RWPE1 (cell line): ENCODE measurements at places on chromosomes 7 and 10.

DNA sequence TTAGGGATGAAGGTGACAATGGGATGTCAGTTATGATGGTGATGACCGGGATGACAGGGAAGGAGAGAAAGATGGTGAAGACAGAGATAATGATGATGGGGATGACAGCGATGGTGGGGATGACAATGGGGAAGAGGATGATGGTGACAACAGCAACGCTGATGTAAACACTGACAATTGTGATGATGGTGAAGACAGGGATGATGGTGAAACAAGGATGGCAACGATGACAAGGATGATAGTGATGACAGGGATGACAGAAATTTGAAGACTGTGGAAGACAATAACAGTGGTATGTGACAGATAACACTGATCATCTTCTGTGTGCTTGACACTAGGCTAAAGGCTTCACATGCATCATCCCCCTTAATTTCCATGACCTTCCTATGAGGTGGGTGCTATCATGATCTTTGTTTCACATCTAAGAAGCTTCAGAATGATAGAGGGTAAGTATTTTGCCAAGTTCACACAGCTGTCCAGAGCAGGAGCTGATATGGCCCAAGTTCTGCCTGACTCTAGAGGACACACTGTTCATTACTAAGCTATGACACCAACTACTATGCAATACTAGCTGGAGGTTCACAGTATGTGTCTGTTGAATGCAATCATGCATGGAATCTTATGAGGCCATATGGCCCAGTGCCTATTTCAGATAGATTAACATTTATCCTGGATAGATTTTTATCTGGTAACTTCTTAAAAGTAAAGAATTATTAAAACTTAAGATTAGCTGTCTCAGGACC is 105.6 kb downstream of the RNLS start:
- DNase-seq = no peak

GRCh38 chr10:26857991-26858706 is 2.6 kb downstream of the ABI1 start:
- no peak for DNase-seq

GRCh38 chr10:43160046-43160920 is 22.0 kb downstream of the CSGALNACT2 start:
- DNase-seq = peak; percentile 26

DNA sequence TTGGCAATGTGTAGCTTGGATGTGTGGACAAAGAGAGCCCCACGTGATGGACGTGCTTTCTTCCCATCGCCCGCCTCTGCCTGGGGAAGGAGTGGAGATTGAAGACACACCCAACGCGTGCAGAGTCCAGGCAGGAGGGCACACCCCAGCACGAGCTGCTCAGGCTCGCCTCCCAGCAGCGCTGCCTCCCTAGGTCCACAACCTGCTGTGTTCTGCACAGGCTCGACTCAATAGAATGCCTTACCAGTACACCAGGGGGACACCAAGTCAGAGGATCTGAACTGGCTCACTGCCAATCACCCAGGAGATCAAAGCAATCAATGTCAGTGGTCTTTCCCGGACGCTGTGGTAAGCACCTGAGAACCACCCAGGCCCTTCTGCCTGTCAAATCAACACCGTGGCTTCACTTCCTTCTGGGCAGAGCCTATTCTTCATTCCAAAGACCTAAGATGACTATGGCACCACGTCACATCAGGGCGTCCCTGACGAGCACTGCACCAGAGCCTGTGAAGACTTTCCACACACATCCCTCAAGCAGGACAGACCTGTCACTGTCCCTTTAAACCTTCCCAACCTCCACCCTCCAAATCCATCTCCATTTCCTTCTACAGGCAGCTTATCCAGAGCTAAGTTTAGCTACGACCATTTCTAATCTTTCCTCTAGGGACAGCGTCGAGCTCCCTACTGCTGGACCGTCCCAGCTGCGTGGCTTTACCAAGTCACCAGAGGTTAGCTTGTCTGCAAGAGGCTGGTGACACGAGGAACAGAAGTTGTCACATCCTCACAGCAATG is 72.3 kb downstream of the AMZ1 start:
- peak; percentile 13 for DNase-seq

GRCh38 chr7:139639563-139639962 is 116.1 kb downstream of the CLEC2L start:
- no peak for DNase-seq

DNA sequence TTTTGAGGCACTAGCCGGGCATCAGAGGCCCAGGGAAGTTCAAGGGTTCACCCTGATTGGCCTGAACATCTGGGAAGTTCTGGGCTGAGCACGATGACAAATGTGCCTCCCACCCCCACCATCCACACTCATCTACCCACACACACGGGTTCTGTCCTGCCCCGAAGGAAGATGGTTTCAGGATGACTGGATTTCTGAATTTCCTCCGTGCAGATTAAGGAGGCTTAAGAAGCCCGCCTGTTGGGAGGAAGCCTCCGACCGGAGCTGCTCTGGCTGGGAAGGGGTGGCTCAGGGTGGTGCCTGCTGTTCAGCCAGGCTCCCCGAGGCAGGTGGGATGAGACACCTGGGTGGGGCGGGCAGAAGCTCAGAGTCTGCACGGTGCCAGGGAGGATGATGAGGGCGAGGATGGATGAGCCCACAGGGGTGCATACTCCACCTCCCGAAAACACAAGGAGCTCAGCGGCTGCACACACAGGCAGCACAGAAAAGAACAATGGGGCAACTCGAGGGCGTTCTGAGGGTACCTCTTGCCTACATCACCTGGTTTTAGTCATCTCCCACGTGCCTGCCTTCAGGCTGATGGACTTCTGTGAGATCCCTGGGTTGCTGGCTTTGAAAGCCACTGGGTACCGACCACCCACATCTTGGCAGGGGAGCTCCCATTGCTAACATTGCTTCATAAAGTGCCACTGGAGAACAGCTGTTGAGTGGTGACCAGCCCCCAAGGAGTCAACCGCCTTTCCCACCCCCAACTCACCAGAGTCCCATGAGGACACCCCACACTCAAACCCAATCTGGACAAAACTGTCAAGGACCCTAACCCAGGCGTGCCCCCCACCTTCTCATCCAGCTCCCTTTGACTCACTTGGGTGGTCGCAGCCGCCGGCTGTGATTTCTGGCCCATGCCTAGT is 41.2 kb downstream of the CALML3 start:
- DNase-seq = peak; percentile 89

- peak; percentile 1 for DNase-seq
These were observed 535 bp downstream of the ASAH2B start for GRCh38 chr10:50740293-50740648.

DNA sequence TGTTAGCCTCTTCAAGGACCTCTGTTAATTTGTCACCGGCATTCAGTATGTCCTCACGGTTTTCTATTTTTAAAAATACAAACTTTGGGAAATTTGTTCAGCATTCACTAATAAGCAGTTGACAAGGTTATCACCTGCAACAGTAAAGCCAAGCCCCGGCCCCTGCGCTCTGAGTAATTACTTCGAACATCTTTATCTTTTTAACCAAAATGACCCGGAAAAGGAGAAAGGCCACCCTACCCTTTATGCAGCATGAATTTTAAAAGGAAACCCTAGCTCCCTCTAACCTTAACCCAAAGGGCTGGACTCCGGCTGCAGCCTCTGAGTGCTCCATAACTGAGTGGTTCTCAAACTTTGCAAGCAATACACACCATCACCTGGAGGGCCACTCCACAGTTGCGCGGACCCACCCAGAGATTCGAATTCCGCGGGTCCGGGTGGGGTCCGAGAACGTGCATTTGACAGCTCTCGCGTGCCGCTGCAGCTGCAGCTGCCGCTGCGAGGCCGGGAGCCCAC is 940 bp downstream of the NSMCE4A start:
- no peak for DNase-seq

DNA sequence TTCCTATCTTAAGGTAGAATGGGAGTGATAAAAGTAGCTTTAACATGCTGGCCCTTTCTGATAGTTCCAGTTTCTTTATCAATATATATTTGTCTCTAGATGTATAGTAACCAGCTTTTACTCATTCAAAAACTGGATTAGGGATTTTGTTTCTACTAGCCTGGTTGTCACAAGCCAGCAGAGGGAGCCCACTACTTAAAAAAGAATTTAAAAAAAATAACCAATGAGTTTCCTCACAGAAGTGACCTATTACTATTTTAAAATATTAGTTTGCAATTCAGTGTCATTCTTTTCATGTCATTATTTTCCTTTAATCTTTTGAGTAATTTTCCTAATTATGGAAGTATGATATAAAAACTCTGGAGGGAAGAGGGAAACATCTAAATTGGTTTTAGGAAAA is 142.1 kb downstream of the PHTF2 start:
- DNase-seq = peak; percentile 34

DNA sequence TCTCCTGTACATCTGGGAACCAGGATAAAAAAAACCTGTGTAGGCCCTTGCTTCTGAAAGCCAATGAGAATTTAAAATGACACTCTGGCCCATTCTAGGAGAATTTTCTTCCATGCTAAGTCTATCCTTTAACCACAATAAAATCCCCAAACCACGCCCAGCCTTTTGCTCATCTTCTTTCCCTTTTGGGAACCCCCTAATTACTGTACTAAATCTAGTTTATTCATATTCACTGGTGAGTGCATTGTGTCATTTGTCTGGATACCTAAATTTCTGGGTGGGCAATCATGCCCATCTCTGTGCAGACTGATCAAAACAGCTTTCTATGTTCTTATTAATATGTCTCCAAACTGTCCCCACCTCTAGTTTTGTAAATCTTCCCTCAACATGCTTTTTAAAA is 11.7 kb upstream of the CDK14 start:
- no peak for DNase-seq

DNA sequence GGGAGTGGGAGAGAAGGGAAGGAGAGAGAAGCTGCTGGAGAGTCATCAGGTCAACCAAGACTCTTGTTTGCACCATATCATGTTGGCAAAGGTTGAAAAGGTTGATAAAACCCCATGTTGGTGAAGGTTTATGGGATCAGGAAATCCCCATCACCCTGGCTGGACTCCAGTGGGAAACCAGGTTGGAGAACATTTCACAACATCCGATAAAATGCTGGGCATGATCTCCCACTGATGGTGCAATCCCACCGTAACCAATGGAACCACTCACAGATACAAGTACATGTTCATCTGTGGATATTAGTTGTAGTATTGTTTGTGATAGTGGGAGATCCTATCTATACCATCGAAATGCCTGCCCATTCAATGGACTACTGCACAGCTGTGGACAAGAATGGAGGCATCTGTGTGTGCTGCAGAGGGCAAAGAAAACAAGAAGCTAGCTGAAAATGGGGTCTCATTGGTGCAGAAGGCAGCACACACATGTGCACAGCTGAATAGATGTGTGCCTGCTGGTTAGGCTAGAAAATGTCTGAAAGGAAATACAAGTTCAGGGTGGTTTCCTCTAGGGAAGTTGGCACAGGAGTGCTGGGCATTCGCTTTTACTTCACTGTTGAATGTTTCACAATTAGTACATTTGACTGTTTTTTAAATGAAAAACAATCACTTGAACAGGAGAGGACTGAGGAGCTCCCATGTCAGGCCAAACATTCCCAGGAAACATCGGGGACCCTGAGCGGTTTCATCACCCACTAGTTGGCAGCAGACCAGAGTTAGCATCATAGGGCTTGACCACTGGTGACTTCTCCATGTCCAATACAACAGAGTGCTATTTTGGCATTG is 80.4 kb upstream of the MGMT start:
- DNase-seq = no peak

GRCh38 chr10:6065406-6065805 is 3.2 kb upstream of the IL2RA start:
- DNase-seq = no peak

GRCh38 chr7:159328096-159328495 is 183.4 kb upstream of the VIPR2 start:
- no peak for DNase-seq

DNA sequence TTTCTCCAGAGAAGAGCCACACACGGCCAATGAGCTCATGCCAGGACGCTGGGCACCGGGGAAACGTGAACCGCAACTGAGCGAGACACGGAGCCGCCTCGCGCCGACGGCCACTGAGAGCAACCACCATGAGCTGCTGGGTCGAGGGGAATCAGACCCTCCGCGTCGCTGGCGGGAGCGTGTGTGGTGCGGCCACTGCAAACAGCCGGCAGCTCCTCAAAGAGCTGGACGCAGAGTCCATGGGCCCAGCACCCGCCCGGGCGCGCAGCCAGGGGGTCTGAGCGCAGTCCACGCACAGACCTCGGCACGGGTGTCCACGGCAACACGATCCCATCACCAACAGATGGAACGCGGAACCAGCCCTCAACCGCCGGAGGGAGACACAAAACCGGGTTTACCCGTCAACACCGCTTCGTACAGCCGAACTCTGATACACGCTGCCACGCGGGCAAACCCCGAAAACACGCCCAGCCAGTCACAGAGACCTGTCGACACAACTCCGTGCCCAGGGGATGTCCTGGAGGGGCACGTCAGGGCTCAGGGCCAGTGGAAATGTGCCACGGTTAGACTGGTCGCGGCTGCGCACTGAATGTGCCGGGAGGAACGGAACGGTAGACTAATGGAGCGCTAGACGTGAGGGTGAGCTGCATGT is 147.1 kb downstream of the ELFN1 start:
- no peak for DNase-seq

DNA sequence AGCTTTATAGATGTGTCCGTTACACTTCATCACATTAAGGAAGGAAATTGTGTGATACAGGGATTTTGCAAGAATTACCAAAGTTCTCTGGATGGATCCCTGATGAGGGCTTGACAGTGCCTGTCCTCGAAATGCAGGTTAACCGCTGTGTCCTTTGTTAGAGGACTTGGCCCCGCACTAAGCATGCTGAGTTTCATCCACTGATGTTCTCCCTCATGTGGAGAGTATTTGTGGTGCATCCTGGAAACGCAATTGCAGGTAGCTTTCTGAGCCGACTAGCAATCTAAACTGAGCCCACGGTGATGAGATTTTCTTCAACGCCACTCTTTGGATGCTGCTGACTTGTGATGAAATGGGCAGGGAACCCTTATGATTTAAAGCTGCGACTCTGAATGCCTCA is 71.9 kb upstream of the STK17A start:
- DNase-seq = no peak

DNA sequence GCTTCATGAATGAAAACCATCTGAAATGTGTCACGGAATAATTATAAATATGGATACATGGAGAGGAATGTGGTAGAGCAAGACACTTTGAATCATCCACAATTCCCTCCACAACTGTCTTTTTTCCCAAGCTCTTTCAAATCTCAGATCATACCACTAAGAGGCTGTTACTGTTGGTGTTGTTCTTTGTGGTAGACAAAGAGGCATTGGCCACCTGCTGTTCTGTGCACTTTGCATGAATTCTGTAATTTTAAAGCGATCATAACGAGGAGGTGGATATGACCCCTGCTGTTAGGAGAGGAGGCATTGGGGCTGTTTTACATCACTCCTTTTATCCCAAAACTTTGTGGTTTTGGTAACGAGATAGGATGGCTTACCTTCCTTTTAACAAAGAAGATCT is 141.2 kb upstream of the KLF6 start:
- no peak for DNase-seq

GRCh38 chr10:93006435-93007039 is 54.1 kb upstream of the CYP26C1 start:
- peak; percentile 56 for DNase-seq

- DNase-seq = no peak
These were observed 41.6 kb upstream of the FAM20C start for GRCh38 chr7:150811-151221.

- no peak for DNase-seq
These were observed 9.8 kb downstream of the MAPK8 start for GRCh38 chr10:48316236-48316635.

- DNase-seq = no peak
These were observed 166.9 kb downstream of the GRK5 start for GRCh38 chr10:119374236-119374635.
